ENCODE measurements at places on chromosomes 2 and 18.

- DNase-seq: no peak
Measured at GRCh38 chr2:218746470-218746795, 35.5 kb upstream of the CYP27A1 start.

- DNase-seq: no peak
Measured at GRCh38 chr2:201347138-201347537, 10.0 kb downstream of the FLACC1 start.

DNA sequence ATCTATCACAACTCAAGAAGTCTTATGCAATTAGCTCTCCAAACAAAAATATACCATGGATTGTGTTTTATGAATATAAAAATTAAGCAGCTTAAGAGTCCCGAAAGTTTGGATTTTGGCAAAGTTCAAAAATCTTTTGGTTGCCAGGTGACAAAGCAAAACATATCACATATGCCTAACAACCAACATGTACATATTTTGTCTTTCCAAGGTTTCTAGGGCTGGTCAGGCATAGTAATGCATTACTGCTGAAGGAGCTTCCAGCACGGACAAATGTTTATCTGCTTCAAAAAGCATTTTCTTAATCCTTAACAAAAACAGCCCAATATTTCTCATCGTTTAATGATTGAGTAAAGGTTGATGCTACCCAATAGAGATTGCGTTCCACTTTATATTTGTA is 1327.1 kb upstream of the ZEB2 start:
- no peak for DNase-seq

GRCh38 chr2:120430501-120430830 is 84.5 kb downstream of the INHBB start:
- no peak for DNase-seq

GRCh38 chr2:60149176-60149575 is 404.3 kb downstream of the BCL11A start:
- no peak for DNase-seq

GRCh38 chr18:54218299-54218698 is 6.2 kb downstream of the MBD2 start:
- DNase-seq: no peak

DNA sequence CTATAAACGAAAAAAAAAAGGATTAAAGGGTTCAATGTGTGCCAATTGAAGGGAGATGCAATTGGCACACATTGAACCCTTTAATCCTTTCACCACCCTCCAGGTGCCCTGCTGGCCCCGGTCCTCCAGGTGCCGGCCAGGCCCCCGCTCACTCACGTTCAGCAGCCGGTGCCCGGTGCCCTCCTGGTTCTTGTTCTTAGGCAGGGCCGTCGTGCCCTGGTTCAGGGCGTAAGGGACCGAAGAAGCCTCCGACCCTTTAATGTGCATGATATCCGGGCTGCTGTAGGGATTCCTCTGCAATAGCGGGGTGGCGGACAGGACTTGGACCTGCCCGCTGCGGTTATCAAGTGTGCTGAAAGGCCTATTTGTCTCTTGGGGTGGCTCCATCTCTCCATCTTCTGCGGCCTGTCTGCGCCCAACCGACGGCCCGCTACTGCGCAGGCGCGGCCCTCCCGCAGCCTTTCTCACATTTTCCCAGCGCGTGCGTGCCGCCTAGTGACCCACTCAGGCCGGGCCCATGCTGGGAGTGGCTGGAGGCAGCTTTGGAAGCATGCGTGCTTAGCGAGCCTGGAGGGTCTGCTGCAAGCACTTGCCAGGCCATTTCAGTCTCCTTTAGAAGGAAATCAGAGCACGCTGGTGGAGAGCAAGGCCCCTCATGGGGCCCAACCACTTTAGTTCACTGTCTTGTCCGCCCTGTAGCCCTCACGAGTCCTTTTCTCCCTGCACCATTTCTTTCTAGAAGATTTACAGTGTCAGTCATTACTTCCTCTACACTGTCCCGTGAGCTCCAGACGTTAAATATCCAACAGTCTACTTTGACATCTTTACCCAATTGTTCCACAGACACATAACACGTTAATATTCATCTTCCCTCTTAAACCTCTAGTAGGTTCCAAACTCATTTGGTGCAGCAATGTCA is 24.3 kb downstream of the TMEM237 start:
- DNase-seq: no peak

GRCh38 chr2:99512181-99512591 is 22.4 kb upstream of the REV1 start:
- DNase-seq: no peak

- no peak for DNase-seq
Measured at GRCh38 chr2:74529357-74530238, at the start of the genes AUP1 and HTRA2. Gene AUP1 (minus strand): TSS chr2:74529706. CDS start chr2:74529629, 77 bp downstream. Gene HTRA2 (plus strand): TSS chr2:74529933. CDS start chr2:74530007, 74 bp downstream.

GRCh38 chr2:147405651-147406050 is 439.2 kb upstream of the ACVR2A start:
- DNase-seq: no peak

DNA sequence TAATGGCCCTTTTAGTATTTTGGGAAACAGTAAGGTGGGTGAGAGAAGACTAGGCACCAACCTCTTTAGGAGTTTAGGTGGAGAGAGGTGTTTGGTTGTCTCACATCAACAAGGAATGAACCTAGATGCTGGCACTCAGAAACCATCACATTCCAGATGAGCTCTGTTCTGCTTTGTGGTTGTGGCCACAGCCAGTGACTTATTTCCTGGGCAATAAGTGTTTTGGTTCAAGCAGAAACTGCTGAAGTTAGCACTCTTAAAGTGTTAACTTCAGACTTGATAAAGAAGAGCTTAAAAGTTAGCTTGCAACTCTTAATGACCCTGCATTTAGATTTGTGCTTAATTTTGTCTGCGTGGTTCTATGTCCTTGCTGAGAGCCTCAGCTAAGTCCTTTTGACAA is 929.2 kb downstream of the SLC4A3 start:
- DNase-seq: no peak

DNA sequence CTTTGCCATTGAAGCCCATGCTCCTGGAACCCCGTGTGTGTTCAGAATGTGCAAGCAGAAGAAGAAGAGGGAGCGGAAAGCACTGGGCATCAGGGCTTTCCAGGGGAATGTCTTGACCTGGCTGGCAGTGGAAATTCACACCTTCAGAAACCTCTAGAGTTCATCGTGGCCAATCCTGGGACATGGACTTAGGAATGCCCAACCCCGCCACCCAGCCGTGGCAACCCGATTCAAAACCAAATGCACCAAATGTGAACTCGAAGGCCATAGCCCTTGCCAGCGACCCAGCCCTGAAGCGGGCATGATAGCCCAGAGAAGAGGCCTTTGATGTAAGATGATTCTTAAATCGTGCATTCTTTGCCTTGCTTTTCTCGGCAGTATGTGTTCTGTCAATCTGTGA is 69.4 kb downstream of the ADI1 start:
- DNase-seq: no peak

DNA sequence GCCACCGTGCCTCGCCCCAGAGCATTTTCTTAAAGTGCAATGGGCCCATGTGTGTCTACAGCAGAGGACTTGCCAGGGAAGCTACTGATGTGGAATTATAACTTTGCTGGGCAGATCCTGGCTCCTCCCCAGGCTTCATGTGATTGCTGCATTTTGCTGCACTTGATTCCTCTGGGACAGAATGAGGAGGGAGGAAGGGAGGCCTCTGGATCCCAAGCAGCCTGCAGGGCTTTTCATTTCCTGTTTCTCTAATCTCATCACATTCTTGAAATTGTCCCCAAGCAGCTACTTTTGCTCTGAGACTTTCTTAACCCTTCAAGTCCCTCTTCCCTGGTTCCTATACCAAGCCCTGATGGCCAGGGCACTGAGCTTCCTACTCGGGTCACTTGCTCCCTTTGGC is 134.4 kb upstream of the SEC11C start:
- DNase-seq: peak; percentile 99

GRCh38 chr2:142954493-142954892 is 77.0 kb downstream of the KYNU start:
- no peak for DNase-seq
